ENCODE measurements at places on chromosomes 3 and 15.

GRCh38 chr3:37995652-37996641 lies 5.4 kb downstream of the VILL start:
- no peak for DNase-seq

- DNase-seq, result no peak
These were observed 39.6 kb upstream of the GPR149 start for GRCh38 chr3:154469585-154469984.

GRCh38 chr3:131470377-131470776 lies 32.4 kb downstream of the MRPL3 start:
- no peak for DNase-seq

GRCh38 chr3:47096959-47097358 lies 67.0 kb downstream of the SETD2 start:
- DNase-seq, result no peak

- peak; percentile 28 for DNase-seq
These were observed 24.0 kb upstream of the C3orf70 start for GRCh38 chr3:185176750-185177359.

DNA sequence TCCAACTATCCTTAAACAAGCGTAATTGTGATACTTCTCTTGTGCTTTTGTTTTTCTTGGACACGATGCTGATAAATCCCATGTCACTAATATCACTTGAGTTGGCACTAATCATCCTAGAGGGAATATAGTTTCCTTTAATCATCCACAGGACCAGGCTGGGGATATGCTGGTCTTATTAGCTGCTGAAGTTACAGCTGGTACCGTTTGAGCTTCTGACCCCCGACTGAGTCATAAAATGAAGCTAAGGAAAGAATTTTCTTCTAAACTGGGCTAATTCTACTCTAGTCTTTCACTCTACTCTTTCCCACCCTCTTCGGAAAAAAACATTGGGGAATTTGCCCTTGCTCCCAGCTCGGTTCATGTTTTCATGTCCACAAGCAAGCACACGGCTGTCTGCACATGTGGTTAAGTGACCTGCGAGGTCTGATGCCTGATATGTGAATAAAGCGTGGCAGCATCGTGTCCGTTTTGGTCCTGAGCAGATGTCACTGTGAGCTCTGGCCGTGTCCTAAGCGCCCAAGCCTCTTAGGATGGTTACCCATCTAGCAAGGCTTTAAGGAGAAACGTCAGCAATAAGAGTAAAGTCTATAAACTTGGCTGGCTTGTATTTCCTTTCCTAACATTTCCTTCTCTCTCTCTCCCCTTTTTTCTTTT lies 223.7 kb downstream of the ITPR1 start:
- DNase-seq, result no peak

DNA sequence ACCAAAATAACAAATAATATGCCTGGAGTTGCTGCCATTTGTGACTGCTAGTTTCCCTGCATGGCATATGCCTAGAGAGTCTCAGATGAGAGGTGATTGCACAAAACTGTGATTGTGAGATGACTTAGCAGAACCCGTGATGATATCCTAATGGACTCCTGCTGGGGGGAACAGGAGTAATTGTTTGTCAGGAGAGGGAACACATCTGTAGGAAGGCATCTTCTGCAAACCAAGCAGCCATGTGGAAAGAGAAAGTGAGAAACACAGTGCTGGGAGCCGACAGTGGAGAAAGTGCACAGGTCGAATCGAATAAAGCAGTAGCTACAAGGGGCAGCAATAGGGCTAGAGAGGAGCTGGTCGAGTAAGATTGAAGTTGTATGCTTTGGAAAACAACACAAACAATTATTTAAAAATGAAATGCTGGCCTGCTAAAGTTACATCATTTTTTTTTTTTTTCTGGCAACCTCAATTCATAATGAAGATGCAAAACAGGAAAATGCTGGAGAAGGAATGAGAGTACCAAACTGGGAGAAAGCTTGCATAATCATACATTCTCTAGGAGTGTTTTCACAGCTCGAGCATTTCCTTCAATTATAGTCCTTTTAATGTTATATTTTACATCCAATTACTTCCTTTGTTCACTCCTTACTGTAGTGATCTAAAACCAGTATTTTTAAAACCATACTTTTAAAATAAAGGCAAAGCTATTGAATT lies 494.2 kb upstream of the AGTR1 start:
- DNase-seq, result no peak

- DNase-seq, result no peak
These were observed 26.7 kb upstream of the MCF2L2 start for GRCh38 chr3:183455089-183455488.

- no peak for DNase-seq
These were observed 294.5 kb downstream of the NAALADL2 start for GRCh38 chr3:175153595-175153994.

GRCh38 chr15:75831806-75832102 lies 11.5 kb upstream of the UBE2Q2 start:
- DNase-seq, result no peak

DNA sequence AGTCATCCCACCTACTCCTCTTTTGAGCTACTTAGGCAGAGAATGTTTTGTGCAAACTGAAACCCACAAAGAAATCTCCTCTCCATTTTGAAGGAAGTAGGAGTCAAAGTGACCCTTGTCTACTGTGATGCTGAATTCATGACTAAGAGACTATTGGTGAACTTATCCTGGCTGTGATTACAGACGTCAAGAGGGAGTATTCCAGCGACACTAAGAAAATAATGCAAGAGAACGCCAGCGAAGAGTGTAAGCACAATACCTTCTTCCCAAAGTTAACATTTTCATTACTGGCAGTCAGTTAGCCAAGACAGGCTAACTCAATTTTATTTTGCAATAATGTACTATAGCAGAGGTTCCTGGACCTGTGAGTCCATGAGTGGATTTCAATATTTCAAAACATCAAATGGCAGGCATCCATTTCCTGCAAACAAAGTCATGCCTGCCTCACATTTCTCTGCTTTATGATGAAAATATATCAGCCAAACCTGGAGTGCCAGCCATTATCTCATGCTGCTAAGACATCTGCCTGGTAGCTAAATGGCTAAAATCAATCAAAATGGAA lies 59.0 kb downstream of the CTNNB1 start:
- DNase-seq, result no peak

GRCh38 chr15:65638681-65639089 lies 16.9 kb downstream of the SLC24A1 start:
- DNase-seq, result peak; percentile 3

DNA sequence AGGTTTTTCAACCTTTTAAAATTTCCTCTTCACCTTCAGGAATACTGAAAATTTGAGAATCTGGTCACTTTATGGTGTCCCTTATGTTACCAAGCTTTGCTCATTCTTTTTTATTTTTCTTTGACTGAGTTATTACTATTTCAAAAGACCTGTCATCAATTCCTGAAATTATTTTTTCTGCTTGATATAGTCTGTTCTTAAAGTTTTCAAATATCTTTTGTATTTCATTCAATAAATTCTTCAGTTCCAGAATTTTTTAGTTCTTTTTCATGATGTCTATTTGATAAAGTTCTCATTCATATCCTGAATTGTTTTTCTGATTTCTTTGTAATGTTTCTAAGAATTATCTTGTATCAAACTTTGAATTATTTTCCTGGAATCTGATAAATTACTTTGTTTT lies 63.9 kb downstream of the UQCC5 start:
- DNase-seq, result no peak

- no peak for DNase-seq
These were observed 116.7 kb downstream of the STAC start for GRCh38 chr3:36496684-36497633.

GRCh38 chr3:124461838-124462632 lies 268.2 kb upstream of the UMPS start:
- no peak for DNase-seq

GRCh38 chr3:23762214-23762613 lies 43.5 kb upstream of the UBE2E1 start:
- no peak for DNase-seq

GRCh38 chr3:6468589-6468988 lies 392.3 kb upstream of the GRM7 start:
- no peak for DNase-seq

All from DMS 273 treated with DMSO at 0.1 percent for 48 hours (cell line).